ENCODE measurements at places on chromosomes 2 and 18. TPM values are rescaled to one million over a fixed set of nuclear protein-coding genes. Genes with fewer than 3 reads are reported as not detected.

LMAN1 gene
- total RNA-seq, result 170 TPM

GKN1 gene
- not detected for total RNA-seq

MTCL1 gene
- total RNA-seq, result 56.0 TPM

ATP8B1 gene
- total RNA-seq, result 53.4 TPM

PLCD4 gene
- total RNA-seq, result 10.7 TPM

TEKT4 gene
- not detected for total RNA-seq

CYTIP gene
- total RNA-seq, result not detected

ATP9B gene
- total RNA-seq, result 28.0 TPM

AFF3 gene
- 0.50 TPM for total RNA-seq

DNA sequence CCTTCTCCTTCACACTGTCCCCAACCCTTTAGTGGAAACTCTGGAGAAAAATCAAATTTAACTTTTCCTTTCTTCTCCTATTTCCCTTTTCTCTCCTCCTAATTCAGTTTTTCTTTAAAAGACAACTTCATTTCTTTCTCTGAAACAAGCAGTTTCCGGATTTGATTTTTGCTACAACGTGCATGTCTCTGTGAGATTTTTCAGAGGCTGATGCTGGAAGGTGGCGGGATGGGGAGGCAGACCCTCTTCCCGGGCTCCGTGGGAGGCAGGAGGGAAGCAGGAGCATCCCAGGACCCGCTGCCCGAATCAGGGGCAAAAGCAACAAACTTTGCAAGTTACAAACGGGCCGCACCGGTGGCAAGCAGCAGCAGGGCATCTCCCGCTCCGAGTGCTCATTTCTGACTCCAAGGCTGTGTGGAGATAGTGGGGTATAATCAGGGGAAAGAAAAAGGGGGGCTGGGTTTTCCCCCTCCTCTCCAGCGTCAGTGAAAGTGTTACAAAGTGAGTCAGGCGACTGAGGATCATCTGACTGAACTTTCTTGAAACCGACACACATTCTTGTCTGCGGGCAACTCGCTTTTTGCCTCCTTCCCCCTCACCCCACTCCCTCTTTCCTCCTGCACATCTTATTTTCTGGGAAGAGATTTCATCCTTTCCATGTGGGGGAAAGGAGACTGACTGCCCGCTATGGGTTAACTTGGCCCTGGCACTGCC, 6.4 kb downstream of the ZEB2 start:
- DNase-seq, result peak; percentile 92

DNA sequence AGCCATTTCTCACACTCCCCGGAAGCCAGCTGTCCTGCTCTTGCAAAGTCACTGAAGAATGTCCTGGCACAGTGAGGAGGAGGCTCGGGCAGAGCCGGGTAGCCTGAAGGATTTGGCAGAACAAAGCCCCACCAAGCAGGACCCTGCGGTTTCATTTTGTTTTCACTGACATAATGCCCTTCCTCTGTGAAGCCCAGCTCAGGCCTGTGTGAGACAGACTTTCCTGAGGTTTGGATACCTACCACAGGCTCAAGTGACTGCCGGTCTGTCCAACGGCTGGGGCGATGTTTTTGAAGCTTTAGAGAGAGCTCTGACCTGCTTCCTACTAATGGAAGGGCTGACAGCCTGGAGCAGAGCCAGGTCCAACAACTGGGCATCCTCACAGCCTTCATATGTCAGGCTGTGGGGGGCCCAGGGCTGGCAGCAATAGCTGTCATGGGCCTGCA, 99.8 kb upstream of the FZD7 start:
- peak; percentile 78 for DNase-seq

DNA sequence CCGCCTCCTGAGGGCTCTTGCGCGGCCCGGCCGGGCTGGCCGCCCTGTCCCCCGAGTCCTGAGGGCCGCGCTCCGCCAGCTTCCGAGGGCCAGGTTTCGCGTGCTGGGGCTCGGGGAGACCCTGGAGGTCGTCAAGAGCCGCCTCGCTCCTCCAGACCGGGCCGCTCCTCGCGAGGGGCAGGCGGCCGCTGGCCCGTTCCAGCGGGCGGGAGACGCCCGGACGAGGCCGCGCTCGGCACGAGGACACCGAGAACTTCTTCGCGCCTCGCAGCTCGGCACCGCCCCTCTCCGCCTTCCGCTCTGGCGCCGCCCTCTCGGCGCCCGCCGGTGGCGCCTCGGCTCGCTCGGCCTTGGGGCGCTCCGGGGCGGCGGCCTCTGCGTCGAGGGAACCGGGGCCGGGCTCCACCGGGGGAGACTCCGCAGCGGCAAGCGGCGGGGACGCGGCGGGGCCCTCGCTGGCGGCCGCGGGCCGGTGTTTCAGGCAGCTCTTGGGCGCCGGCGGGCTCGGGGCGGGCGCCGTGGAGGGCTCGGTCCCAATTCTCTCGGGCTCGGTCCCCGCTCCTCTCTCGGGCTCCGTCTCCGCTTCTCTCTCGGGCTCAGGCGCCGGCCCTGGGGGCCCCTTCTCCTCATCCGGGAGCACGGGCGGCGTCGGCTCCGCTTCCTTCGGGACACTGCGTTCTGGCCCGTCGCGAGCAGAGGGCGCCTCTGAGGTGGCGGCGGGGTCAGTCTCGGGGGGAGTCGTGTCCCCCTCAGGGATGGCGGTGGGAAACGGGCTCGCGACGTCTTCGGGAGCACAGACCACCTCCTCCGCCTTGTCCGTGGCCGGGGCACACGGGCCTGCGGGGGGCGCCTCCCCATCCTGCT, 91.6 kb upstream of the MGAT4A start:
- no peak for DNase-seq

DNA sequence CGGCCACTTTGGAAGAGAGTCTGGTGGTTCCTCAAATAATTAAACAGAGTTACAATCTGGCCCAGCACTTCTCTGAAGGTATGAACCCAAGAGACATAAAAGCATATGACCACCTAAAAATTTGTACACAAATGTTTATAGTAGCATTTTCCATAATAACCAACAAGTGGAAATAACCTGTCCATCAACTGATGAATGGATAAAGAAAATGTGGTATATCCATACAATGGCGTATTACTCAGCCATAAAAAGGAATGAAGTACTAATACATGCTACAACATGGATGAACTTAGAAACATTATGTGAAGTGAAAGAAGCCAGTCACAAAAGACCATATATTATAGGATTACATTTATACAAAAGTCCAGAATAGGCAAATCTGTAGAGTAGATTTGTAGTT, 76.0 kb upstream of the RGPD5 start:
- DNase-seq, result no peak

GRCh38 chr2:53640466-53640865, 127.1 kb upstream of the CHAC2 start:
- DNase-seq, result peak; percentile 66

GRCh38 chr2:108971661-108972566, 17.1 kb downstream of the EDAR start:
- DNase-seq, result peak; percentile 21

DNA sequence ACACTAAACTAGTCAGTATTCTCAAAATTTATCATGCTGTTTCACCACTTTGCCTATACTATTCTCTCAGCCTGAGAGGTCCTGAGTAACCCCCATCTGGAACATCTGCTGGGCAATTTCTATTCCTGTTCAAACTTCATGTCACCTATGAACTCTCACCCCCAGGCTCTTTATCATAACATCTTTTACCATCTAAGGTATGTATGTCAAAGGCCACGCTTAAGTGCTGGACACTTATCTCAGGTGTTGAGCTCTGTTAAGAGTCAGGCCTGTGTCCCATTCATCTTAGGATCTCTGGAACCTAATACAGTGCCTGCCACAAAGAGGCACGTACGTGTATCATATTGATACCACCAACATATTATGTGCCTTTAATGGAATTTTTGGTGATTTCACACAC, 4.9 kb downstream of the AAK1 start:
- no peak for DNase-seq

- no peak for DNase-seq
Measured at GRCh38 chr2:55078956-55079355, 28.7 kb upstream of the RTN4 start.

DNA sequence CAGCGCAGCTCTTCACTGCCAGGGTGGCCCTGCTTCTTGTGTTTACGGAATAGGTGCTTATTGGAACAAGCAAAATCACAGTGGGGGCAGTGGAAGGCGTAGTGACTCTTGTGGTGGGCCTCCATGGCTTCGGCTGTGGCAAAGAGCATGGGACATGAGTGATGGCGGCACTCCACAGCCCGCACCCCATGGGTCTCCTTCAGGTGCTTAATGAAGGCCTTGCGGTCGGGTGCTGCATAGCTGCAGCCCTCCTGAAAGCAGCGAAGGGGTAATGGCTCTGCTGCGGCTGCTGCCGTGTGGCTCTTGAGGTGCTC, 10.7 kb downstream of the ZNF142 start:
- DNase-seq, result no peak

GRCh38 chr18:58221060-58221725, 177.2 kb downstream of the NEDD4L start:
- DNase-seq, result peak; percentile 32

- no peak for DNase-seq
Measured at GRCh38 chr18:45657357-45658335, 42.4 kb downstream of the SLC14A2 start.

DNA sequence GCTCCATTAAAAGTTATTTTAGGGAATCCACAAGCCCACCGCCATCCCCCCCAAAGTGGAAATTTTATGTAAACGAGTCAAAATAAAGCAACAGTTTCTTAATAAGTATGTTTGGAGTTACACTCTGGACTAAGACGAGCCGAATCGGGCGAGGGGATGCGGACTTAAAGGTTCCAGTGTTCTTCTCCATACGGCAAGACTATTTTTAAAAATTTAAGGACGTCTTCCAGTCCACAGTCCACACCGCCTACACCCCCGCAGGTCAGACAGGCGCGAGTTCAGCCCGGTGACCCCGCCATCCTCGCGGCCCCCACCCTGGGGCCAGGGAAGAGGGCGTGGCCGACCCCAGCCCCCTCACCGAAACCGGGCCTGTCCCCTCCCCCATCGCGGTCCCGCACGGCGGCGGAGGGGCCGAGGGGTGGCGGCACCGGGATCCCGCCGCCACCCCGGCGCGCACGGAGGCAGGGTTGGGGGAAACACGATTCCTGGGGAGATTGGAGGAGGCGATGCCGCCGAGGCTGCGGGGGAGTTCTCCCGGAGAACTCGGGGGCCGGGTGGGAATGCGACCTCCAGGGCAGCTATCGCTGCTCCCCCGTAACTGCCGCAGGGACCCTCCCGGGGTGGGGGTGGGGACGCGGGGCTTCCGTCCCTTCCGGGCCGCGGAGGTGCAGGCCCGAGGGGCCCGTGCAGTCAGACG, 24.5 kb upstream of the SMAD7 start:
- DNase-seq, result no peak

- peak; percentile 22 for DNase-seq
Measured at GRCh38 chr2:55311444-55311870, 42.4 kb upstream of the MTIF2 start.

DNA sequence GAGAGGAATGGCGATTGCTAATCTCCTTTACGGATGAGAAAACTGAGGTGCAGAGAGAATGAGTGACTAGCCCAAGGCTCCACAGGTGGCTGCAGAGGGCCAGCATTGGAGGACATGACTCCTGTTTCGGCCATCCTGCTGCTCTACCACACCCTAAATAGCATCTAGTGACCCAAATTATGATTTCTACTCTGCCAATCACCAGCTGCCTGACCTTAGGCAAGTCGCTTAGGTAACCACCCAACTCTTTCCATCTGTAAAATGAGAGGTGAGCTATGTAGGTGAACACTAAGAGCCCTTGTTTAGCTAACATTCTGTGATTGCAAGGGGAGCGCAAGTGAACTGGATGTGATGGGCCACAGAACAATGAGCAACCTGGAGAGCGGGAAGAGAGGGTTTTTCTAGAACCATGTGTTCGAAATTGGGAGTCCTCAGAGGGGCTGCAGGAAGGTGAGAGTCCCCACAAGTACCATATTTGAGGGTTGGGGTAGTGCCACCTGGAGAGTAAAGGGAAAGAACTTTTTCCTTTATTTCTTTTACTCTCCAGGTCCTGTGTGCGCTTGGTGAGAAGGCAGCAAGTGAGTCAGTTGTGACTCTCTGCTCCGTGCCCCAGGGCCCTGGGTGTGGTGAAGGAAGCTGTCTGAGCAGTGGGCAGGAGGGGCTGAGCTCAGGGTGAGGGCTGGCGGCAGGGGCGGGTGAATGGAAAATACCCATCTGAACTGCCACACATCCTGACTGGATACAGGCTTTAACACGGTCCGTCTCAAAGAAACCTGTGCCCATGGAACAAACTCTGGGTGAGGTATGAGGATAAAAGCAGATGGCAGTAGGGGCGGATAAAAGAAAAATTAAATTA, 2.4 kb downstream of the CYP27C1 start:
- no peak for DNase-seq

- DNase-seq, result no peak
Measured at GRCh38 chr18:75000920-75001319, 208.0 kb downstream of the PTGR3 start.

GRCh38 chr18:23971666-23972230, 42.8 kb upstream of the TTC39C start:
- DNase-seq, result no peak

GRCh38 chr2:211204456-211204855, 648.1 kb downstream of the CPS1 start:
- DNase-seq, result no peak

- DNase-seq, result no peak
Measured at GRCh38 chr2:47093626-47094025, 61.5 kb downstream of the STPG4 start.

- no peak for DNase-seq
Measured at GRCh38 chr2:190280565-190281350, 38.9 kb downstream of the HIBCH start.

DNA sequence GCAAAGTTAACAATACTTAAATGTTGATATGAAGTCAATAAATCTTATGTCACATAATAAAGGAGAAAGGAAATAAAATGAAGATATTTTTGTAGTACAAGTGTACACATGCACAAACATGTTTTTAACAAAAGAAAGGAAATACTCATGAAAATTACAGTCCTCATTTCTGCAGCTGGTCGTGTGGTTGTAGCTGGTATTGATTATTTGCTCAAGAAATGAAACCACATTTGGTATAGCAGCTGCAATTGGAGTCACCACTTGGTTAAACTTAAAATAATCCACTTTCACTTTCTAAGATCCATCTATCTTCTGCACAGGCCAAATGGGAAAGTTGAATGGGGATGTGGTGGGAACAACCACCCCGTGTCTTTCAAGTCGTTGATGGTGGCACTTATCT, 580.5 kb upstream of the NRXN1 start:
- no peak for DNase-seq

- DNase-seq, result no peak
Measured at GRCh38 chr2:156956161-156956560, 301.3 kb upstream of the GALNT5 start.

GRCh38 chr2:205461169-205461568, 221.1 kb upstream of the NRP2 start:
- DNase-seq, result peak; percentile 34

DNA sequence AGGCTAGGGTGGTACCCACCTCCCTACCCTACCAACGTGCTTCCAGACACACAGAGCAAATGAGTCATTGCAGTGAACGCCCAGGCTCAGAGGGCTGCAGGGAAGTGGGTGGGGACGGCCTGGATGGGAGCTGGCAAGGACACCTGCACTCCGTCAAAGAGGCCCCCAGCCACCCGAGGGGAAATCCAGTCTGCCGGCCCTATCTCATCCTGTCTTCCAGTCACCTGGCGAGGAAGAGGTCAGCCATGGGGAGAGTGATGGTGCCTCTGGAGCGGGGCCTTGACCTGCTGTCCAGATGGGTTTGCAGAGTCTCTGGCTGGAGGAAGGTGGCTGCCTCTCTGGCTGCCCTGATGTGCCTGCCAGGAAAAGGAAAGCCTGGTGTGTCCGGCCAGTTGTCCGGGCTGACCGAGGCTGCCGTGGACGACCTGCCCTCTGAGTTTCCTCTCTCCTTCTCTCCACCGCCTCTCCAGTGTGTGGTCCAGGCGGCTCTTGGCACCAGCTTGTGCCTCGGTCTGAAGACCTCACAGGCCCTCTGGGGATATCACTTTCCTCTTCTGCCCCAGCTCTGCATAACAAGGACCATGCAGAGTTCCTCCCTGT, 209.7 kb upstream of the COPS8 start:
- peak; percentile 18 for DNase-seq

Data from fibroblast of lung (primary cell).